ENCODE measurements at places on chromosomes 5 and 9. TPM values are rescaled to one million over a fixed set of nuclear protein-coding genes. Genes with fewer than 3 reads are reported as not detected.

GRCh38 chr5:110873773-110874437 is 135.1 kb downstream of the SLC25A46 start:
- no peak for DNase-seq

GRCh38 chr9:83596899-83597504 is 25.9 kb upstream of the IDNK start:
- DNase-seq, result no peak

DNA sequence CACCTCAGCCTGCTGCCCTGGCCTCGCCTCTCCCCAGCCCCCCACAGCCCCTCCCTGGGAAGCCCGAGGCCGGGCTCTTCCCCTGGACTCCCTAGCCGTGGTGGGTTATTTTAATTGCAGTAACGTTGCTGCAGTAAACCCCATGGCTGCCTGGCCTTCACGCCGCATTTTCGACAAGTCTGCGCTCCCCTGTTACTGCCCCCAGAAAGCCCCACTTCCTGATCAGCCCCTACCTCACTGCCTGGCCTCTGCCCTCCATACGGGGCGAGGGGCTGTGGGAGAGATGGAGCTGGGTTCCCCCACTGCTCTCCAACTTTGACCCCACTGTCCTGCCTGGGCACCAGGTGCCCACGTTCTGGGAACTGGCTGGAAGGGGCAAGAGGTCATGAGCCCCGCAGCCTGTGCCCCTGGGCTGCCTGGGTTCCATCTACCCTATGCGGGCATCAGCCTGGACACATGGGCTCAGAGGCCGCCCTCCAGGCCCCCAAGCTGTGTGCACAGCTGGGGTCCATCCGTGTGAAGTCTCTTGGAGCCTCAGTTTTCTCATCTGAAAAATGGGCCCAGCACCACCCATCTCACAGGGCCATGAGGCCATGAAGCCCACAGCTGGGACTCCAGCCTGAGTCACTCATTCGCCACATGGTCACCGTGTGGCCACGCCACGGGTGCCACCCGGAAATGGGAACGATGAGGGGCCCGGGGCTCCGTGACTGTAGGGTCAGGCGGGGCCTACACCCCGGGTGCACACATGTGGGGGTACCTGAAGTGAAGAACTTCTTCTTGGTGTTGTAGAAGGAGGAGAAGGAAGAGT is 11.5 kb downstream of the EGFL7 start:
- no peak for DNase-seq

- no peak for DNase-seq
These were observed 87.4 kb upstream of the TBC1D2 start for GRCh38 chr9:98342820-98343210.

DNA sequence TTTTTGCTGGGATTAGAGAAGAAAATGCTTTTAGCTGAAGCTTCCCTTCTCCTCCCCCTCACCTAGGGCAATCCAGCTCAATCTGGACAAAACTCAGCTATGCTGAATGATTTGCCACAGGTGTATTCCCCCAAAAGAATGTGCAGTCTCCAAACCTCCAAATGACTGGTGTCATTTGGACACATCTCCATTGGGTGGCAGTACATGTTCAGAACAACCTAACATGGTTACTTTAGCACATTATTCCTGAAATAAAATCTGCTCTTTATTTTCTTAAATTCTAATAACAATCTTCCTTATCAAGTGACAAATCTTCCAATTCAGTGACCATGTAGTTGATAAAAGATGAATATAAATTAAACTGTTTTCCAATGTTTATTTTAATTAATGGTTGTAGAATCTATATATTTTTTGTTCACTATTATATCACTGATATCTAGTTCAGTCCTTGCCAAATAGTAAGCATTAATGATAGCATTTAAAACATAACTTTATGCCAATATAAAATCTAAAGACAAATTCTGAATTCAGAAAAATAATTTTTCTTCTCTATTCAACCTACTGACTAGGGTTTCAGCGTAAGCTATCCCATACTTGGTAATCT is 61.3 kb upstream of the MOCS2 start:
- DNase-seq, result peak; percentile 3

DNA sequence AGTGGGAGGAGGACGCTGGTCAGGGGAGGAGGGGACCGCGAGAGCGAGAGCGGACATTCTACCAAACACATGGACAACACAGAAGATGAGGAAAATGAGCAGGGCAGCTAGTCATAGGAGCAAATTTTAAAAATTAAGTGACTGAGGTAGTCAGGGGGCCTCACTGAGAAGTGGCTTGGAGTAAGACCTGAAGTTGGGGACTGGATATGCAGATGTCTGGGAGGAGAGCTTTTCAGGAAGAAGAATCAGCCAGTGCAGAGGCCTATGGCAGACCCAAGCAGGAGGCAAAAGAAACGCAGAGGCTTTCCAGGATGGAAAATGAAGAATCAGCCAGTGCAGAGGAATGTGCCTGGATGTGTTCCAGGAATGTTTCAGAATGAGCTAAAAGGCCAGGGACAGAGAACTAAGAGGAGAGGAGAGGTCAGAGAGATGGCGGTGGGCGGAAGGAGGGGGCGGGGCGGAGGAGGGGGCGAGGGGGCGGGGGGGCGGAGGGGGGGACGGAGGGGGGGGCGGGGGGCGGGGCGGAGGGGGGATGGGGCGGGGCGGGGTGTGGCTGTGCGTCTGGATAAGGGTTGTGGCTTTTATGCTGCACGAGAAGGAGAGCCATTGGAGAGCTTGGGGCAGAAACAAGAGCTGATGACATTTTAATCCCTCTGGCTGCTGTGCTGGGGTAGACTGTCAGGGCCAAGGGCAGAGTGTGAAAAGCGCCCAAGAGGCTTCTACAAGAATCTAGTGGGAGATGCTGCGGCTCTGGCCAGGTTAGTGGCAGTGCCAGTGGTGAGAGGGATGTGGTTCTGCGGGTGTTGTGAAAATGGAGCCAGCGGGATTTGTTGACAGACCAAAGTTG is 129.6 kb downstream of the KCNIP1 start:
- DNase-seq, result peak; percentile 5

The PTPN3 gene
- total RNA-seq, result not detected

The BHMT gene
- total RNA-seq, result not detected

Measured in naive thymus-derived CD4-positive, alpha-beta T cell (primary cell).